NCI-H2029 (cell line): ENCODE measurements at places on chromosomes 12 and 14.

GRCh38 chr14:105774001-105774400 is 247.6 kb downstream of the TMEM121 start:
- DNase-seq = no peak

DNA sequence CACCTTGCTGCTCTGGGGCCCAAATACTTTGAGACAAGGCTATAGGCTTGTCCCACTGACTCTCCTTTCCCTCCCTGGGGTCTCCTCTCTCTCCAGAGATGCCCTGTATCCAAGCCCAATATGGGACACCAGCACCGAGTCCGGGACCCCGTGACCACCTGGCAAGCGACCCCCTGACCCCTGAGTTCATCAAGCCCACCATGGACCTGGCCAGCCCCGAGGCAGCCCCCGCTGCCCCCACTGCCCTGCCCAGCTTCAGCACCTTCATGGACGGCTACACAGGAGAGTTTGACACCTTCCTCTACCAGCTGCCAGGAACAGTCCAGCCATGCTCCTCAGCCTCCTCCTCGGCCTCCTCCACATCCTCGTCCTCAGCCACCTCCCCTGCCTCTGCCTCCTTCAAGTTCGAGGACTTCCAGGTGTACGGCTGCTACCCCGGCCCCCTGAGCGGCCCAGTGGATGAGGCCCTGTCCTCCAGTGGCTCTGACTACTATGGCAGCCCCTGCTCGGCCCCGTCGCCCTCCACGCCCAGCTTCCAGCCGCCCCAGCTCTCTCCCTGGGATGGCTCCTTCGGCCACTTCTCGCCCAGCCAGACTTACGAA is 3.1 kb downstream of the NR4A1 start:
- DNase-seq = no peak

DNA sequence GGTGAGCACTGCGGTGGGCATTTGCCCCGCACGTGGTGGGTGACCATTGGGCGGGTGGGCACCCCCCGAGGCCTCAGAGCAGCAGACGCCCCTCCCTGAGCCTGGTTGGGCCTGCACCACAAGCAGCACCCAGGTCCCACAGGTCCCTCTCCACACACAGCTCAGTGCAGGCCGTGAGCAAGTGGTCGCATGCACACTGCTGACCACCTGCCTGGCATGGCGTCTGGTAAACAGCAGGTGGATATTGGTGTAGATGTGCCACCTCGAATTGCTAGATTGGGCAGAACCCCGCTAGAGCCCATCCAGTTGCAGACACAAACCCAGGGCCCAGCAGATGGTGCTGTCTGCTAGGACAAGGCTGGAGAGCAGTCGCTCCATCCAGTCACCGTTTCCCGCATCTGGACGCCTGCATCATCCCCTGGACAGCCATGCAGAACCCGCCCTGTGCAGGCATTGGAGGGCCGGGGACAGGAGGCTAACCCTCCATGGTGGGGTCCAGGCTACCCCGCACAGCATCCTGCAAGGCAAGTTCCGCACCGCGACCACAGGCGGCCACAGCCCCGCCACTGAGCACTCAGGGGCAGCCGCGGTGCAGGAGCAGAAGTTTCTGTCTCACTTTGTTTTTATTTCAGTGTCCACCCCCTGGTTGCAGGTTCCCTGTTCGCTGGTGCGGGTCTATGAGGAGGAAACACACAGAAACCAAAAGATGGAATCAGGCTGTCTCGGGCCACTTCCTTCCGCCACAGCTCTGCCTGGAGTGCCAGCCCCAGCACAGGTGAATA is 45.6 kb upstream of the RIMBP2 start:
- peak; percentile 21 for DNase-seq

GRCh38 chr14:31950764-31951637 is 126.1 kb upstream of the ARHGAP5 start:
- no peak for DNase-seq

DNA sequence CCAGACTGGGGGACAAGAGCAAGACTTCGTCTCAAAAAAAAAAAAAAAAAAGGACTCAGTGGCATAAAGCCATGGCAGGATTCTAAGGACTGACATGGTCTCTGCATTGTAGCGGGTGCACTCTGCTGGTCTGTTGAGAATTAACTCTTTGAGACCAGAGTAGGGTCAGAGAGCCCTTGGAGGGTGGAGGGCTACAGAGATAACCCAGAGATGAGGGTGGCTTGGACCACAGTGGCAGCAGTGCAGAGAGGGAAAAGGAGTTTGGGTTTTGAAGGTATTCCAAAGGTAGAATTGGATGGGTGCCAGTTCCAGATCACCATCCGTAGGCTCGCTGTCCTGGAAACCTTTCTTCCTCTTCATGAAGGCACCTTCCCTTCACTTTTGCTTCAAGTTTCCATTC is 14.3 kb upstream of the DYNC1H1 start:
- DNase-seq = no peak

- no peak for DNase-seq
These were observed 10.4 kb downstream of the SLC15A4 start for GRCh38 chr12:128813392-128813791.

DNA sequence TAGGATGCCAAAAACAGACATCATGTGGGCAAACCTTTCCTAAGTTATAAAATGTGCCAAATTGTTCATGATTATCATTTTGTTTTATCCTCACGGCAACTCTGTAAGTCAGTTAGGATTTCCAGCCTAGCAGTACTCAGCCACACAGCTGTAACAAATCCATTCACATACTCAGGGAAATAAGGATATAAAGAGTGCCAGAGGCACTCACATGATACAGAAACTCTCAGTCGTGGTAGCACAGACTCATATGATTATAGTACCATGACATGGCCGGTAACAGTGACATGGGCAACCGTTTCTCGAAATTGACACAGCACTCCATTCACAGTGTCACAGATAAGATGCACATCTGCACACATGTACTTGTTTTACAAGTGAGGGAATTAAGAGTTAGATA is 344.2 kb downstream of the LRIG3 start:
- no peak for DNase-seq

GRCh38 chr12:116959845-116960514 is 49.2 kb downstream of the FBXW8 start:
- no peak for DNase-seq

GRCh38 chr12:10067942-10068341 is 30.8 kb downstream of the CLEC1A start:
- DNase-seq = no peak

DNA sequence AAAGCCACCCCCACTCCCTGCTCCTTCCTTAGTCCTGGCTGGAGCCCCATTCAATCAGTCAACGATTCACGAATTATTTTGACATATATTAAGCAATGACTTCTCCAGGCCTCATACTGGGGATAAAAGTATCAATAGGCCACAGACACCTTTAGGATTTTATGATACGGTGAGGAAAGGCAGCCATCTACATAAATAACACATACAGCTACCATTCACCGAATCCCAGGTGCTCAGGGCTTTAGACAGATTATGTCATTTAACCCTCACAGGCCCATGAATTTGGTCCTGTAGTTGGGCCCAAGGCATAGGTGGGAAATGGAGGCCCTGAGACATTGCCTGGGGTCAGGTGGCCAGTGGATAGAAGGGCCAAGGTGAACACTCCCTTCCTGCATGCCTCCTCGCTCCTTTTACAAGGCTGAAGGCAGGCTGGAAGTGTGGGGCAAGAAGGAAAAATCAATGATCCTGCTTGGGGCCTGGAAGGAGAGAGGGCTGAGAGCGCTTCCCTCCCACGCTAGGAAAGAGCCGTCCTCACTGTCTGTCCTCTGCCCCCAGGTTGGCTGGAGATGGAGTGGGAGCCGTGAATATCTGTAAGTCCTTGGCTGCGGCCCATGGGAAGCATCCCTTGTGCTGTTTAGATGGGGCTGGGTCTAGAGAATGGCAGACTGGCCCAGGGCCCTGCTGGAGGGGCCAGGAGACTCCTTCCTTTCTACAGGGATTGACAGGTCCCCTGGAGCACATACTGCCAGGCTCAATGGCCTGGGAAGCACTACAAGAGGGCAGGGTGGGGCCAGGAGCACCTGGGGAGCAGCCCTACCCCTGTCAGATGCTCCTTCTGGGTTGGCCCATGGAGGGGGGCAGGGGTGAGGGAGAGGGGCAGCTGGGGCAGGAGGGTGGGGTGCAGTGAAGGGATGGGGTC is 14.8 kb downstream of the KRT7 start:
- DNase-seq = no peak

GRCh38 chr12:536751-537245 is 77.1 kb downstream of the B4GALNT3 start:
- no peak for DNase-seq

DNA sequence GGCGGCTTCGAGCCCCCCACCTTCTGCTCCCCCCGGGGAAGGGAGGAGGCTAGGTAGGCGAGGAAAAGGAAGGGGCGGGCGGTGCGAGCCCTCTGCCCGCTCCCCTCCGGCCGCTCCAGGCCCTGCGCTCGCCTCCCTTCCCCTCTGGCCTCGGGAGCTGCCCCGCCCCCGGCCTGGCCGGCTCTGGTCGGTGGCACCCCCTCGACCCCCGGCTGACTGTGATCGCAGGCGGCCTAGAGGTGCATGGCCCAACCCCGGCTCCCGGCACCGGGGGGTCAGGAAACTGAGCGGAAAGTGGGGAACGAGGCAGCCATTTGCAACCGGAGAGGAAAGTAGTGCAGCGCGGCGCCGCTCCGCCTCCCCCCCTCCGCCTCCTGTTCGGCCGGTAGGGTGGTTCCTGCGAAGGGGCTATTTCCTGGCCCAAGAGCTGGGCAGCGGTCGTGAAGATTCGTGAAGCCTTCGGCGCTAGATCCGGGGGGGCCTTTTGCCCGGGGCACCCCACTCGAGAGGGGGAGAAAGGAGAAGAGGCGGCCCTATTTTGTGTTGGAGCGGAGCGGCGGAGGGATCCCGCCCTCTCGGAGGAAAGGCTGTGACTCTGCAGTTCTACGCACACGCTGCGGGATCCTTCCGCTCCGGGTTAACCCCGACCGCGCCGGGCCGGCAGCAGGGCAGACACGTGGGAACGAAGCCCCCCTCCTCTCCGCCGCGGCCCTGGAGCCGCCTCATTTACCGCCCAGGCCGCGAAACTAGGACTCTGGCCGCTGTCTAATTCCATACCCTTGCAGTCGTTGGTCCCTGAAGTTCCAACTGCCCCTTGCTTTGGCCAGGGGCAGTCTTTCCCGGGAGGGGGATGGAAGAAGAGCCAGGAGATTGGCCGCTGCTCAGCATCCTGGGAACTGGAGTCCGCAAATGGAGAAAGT is at the start of gene KMT2D:
KMT2D (minus strand) TSS at position 558 of the 920 bp plus-strand sequence. CDS start 5,470 bp downstream, outside the sequence.
- DNase-seq = peak; percentile 82

- DNase-seq = no peak
These were observed 56.7 kb downstream of the MYRFL start for GRCh38 chr12:69881771-69882170.

DNA sequence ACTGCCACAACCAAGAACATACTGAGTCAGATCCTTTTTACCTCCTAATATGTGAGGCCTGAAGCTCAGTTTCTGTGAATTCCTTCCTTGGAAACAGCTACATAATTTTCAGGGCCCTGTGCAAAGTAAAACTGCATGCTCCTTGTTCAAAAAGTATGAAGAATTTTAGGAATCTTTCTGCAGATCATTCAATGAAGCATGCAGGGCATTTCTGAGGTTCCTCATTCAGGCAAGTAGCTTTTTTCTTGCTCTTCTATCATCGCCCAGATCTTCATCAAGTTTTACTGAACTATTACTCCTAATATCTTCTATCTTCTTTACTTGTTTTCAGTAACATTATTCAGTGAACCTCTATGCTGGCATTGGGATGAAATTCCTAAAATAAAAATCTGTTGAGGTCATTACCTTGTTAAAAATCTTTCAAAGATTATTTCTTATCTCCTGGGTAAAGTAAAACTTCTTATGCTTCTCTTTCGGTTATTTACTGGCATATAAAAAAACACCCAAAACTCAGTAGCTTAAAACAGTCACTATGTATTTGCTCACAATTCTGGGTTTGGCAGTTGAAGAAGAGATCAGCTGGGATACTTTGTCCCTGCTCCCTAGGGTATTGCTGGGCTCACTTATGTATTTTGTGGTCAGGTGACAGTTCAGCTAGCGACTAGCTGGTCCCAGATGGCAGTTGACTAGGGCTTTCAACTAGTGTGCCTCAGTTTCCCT is 42.6 kb upstream of the KRR1 start:
- no peak for DNase-seq

- peak; percentile 31 for DNase-seq
These were observed 2.5 kb downstream of the SLC38A1 start for GRCh38 chr12:46266382-46266791.

DNA sequence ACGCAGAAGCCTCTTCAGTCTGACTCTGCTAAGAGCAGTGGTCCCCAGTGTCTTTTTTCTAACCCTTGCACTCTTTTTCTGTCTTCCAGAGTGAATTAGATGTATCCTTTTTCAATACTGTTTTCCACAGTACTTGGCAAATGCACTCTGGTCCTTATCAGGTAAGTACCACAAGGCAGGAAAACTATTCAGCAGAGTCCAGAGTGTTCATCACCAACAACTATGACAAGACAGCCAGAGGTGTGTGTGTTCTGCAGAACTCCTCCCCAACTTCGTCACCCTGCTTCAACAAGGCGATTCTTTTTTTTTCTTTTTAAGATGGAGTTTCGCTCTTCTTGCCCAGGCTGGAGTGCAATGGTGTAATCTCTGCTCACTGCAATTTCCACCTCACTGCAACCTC is 54.3 kb upstream of the STRN3 start:
- no peak for DNase-seq

DNA sequence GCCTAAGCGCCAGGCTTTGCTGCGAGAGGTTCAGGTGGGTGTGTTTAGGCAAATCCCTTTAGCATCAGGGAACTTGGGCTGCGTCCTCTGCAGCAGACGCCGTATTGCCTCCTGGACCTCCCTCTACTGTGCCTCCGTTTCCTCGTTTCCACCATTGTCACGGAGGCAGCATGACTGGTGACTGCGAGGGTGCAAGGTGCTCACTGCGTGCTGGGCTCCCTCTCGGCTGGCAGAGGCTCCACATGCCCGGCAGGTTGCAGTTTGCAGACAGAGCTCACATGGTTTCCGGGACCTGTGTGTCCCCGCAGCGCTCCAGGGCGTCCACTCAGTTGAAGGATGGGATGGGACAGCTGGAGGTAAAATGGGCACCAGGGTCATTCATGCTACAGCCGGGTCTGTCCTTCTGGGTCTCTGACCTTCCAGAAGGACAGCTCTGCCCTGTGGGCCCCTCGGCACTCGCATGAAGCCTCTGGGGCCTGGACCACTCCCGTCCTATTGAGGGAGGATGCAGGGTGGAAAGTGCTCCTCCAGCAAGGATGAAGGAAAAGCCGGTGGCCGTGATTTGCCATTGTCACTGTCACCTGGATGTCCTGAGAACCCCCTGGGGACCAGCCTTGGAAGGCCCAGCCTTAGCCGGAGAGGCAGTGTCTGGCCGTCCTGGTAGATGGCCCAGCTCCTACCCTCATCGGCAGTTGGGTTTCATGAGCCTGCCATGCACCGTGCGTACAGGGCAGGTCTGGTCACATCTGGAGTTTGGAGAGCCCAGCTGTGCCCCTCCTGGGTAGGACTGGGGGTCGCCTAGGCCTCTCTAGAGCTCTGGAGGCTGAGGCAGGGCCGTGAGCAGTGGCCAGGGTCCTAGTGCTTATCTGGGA is 146.5 kb downstream of the KIF26A start:
- no peak for DNase-seq

DNA sequence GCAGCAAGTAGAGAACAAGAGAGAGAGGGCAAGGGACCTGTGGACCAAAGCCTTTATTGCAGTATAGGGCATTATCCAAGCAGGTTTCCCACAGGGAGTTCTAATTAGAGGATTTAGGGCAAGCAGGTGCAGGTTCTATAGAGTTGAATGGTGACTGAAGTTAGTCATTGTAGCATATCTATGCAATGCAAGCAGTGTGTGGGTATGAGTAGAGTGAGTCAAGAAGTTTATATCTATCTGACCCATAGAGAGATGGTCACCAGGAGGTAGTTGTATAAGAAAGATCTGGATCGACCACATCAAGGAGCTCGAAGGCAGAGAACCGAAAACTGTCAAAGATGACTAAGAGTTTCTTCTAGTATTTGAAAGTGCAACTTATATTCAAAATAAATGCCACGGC is 167.3 kb downstream of the PLCZ1 start:
- DNase-seq = no peak
